Fibroblast of the aortic adventitia (primary cell): ENCODE measurements at places on chromosomes 1 and 21.

DNA sequence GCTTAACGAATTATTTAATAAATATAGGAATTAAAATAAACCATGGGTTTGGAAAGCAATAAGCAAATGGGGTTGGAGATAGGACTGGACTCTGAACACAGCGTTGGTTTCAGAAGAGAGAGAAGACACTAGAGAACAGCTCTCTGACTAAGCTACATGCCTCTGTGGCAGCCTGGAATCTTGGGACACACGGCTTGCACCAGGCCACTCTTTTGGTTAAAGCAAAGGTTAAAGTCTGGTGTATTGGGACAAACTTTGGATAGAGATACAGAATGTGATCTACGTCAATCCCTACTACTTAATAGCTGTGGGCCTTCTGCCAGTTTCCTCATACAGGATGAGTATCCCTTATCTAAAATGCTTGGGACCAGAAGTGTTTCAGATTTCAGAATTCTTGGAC is 49.7 kb upstream of the HSD17B7 start:
- DNase-seq: peak; percentile 16

GRCh38 chr1:164771619-164772361 is 212.8 kb downstream of the PBX1 start:
- peak; percentile 92 for DNase-seq

GRCh38 chr1:40399984-40400704 is 26.6 kb downstream of the SMAP2 start:
- DNase-seq: no peak

DNA sequence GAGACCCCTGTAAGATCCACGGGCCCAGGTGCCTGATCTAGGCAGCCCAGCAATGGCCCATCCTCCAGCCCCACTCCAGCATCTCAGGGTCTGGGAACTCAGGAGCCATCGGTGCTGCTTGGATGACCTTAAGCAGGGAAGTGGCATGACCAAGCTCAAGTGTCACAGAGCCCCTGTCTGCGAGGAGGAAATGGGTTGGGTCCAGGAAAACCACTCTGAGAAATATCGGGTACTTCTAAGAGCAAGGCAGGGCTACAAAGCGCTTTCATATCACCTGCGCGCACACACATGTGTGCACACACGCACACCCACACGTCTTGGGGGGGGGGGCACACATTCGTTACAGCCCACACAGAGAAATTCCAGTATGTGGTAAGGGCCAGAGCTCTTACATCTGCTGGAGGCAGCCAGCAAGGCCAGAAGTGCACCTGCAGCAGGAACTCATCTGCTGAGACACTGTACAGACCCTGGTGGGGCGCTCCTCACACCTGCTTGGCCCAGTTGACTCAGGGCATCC is 32.6 kb upstream of the SPOCD1 start:
- DNase-seq: no peak
